Vagina (tissue), 2 donors: ENCODE measurements at places on chromosomes 7 and 10. TPM values are rescaled to one million over a fixed set of nuclear protein-coding genes. Genes with fewer than 3 reads are reported as not detected.

Gene CREB5
- 23.1 TPM for total RNA-seq

Gene WEE2
- not detected for total RNA-seq

Gene AKR1D1
- total RNA-seq: not detected

Gene PNLIPRP2
- not detected for total RNA-seq

Gene VAX1
- not detected for total RNA-seq

Gene TEX36
- total RNA-seq: not detected

- no peak for DNase-seq
- H3K4me1 ChIP-seq: peaks cover 11% of the 10 kb centered on the region
- H3K27ac ChIP-seq: no peak overlapping the region
- no peaks in the 10 kb centered on the region for H3K36me3 ChIP-seq
- H3K27me3 ChIP-seq: no peaks in the 10 kb centered on the region
These were observed 29.8 kb upstream of the GNA12 start for GRCh38 chr7:2873686-2874551.

GRCh38 chr10:62007145-62007544 is 105.6 kb downstream of the ARID5B start:
- DNase-seq: no peak
- no peak overlapping the region for H3K4me3 ChIP-seq
- H3K27ac ChIP-seq: no peak overlapping the region
- no peaks in the 10 kb centered on the region for H3K27me3 ChIP-seq

- no peaks in the 10 kb centered on the region for H3K27me3 ChIP-seq
- H3K36me3 ChIP-seq: no peaks in the 10 kb centered on the region
- H3K27ac ChIP-seq: no peak overlapping the region
- DNase-seq: no peak
- H3K4me1 ChIP-seq: no peaks in the 10 kb centered on the region
- no peak overlapping the region for H3K4me3 ChIP-seq
These were observed 101.2 kb upstream of the MGMT start for GRCh38 chr10:129365767-129366402.

DNA sequence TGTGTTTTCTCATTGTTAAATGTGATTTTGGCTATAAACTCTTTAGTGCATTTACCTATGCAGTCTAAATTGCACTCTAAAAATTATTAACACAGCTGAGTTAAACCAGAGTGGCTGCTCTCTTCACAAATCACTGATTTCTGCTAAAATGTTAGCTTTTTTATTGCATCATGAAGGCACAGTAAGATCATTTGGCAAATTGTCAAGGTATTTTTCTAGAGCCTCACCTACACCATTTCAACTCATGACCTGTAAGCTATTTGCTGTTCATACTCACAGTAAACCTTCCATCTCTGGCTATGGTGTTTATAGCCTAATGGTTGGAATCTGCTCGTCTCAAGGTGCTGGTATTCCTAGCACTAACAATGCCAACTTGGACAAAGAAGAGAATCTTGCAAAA is 25.7 kb downstream of the NDUFB2 start:
- no peak for DNase-seq
- H3K36me3 ChIP-seq: peaks cover 6% of the 10 kb centered on the region
- H3K27me3 ChIP-seq: no peaks in the 10 kb centered on the region
- no peak overlapping the region for H3K4me3 ChIP-seq
- no peaks in the 10 kb centered on the region for H3K4me1 ChIP-seq

DNA sequence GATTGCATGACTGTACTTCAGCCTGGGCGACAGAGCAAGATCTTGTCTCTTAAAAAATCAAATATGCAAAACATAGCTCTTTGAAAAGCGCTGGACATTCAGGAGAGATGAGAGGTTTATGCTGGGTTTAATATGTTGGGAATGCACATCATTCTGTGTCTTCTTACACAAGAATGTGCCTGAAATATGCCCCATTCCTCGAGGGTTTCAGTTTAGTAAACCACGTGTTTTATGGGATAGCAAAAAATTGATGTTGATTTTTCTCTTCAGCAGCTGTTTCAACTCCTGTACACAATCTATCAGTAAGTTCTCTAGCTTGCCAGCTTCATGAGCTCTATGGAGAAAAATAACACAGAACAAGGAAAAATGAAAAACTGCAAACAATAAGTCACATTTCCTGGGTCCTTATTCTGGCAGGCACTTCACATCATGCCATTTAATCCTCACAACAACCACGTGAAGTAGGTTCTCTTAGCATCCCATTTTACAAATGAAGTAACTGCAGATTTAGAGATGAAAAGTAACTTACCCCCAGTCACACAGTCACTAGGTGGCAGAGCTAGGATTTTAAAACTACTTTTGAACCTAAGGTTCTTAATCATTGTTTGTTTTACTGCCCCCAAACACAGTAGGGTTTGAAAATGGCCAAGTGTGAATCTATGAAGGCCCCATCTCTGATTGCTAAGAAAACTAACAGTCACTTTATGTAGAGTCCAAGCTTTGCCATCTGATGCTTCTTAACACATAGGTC is 423.6 kb downstream of the PHTF2 start:
- no peak overlapping the region for H3K4me3 ChIP-seq
- no peaks in the 10 kb centered on the region for H3K27me3 ChIP-seq
- H3K27ac ChIP-seq: no peak overlapping the region
- no peaks in the 10 kb centered on the region for H3K4me1 ChIP-seq
- H3K36me3 ChIP-seq: no peaks in the 10 kb centered on the region

DNA sequence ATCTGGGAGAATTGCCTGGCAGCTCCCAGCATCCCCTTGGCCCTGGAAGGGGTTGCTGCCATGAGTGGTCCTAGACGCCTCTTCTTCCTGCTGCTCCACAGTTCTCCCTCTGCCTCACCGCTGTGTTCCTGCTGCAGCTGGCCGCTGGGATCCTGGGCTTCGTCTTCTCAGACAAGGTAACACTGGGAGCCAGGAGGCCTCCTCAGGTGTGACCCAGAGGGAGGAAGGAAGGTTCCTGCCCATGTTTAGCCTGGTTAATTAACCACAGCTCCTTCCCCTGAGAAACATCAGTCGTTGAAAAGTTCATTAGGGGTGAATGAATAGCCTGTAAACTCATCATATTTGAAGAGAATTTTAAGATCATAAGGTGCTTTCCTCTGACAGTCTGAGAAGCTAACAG is 18.2 kb downstream of the TSPAN33 start:
- no peak for DNase-seq
- no peak overlapping the region for H3K4me3 ChIP-seq
- H3K27ac ChIP-seq: no peak overlapping the region
- no peaks in the 10 kb centered on the region for H3K36me3 ChIP-seq

- DNase-seq: no peak
- H3K4me3 ChIP-seq: no peak overlapping the region
- H3K36me3 ChIP-seq: no peaks in the 10 kb centered on the region
- no peaks in the 10 kb centered on the region for H3K27me3 ChIP-seq
These were observed 181.8 kb upstream of the MBL2 start for GRCh38 chr10:52954407-52954806.
